Activated CD4-positive, alpha-beta memory T cell treated with anti-CD3 and anti-CD28 coated beads for 36 hours (primary cell): ENCODE measurements at places on chromosomes 13 and 19.

- no peak for DNase-seq
Observed at GRCh38 chr19:45745606-45746005, 12.4 kb downstream of the MEIOSIN start.

DNA sequence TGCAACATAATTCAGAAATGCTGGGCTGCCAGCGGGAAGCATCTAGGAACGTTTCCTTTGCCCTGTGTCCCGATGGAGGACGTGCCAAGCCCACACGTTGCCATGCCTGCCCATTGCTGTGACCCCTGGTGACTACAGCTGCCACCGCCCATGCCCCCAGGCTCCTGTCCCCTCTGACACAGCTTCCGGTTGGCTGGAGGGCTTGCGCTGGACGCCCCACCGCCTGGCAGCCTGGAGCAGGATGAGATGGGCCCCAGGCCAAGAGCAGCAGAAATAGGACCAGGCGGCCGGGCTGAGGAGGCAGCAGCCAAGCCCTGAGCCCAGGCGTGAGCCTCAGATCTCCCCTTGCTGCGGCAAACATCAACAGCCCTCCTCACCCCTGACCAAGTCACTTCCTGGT lies 125.9 kb downstream of the COL4A2 start:
- DNase-seq = no peak

DNA sequence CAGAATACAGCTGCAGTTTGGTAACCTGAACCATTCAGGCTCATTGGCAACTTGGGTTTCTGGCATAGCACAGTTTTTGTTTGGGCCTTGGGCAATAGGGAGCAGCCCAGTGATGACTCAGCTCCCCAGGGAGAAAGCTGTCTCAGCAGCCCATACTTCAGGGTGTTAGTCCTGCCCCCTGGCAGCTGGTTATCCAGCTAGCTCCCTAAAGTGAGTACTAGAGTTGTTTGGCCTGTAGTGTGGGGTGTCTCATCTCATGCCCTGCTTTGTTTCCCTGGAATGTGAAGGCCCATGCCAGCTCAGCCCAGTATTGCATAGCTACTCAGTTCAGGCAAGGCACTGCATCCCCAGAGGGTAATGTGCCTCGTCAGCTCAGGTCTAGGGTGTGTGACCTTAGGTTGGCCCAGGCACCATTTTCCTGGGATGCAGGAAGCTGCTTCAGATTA lies 18.2 kb upstream of the ZNF543 start:
- no peak for DNase-seq

DNA sequence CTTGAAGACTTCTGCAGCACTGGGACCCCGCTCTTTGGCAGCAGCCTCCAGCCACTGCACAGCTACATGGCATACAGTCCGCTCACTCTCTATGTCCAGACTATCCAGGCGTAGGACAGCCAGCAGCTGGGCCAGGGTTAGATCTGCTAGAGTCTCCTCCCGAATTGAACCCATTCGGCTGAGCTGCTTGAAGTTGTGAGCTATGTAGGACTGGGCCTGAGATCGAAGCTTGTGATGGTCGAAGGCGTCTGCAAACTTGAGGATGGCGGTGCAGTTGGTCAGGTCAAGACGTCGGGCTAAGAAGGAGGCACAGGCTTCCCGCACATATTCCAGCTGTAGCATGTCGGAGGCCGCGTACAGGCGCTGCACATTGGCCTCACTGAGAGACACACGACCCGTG lies 900 bp downstream of the KBTBD7 start:
- no peak for DNase-seq

DNA sequence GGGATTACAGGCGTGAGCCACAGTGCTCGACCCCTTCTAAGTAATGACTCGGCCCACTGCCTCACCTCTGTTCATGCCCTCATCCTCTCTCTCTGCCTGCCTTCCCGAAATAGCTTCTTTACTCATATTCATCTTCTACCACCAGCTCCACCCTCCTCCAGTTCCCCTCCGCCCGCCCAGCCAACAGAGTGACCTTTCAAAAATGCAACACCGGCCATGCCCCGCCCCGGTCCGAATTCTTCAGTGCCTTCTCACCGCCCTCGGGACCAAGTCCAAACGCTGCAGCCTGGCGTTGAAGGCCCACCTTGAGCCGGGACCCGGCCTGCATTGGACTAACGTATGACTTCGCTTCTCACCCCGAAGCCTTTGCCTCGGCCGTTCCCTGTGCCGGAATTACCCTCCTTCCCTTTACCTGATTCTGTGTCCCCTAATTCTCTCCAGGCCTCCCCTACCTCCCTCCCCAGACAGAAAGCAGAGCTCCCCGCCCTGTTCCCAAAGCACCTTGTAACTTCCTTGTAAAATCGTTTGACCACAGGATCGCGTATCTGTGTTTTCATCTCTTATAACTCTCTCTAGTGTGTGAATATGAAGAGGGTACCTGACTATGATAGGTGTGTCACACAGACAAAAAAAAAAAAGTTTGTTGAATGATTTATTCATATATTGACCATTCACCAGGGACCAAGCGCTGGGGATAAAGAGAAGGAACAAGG lies 8.1 kb upstream of the MUC16 start:
- no peak for DNase-seq
